ENCODE measurements at places on chromosomes 6 and 20.

DNA sequence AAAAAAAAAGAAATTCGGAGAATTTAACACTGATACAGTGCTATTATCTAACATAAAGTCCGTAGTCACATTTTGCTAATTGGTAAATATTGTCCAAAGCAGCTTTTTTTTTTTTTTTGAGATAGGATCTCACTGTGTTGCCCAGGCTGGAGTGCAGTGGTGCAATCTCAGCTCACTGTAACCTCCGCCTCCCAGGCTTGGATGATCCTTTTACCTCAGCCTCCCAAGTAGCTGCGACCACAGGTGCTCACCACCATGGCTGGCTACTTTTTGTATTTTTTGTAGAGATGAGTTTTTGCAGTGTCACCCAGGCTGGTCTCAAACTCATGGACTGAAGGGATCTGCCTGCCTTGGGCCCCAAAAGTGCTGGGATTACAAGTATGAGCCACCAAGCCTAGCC, 15.9 kb downstream of the MTO1 start:
- DNase-seq: no peak

GRCh38 chr6:143750877-143751276, 73.1 kb downstream of the PHACTR2 start:
- DNase-seq: no peak

DNA sequence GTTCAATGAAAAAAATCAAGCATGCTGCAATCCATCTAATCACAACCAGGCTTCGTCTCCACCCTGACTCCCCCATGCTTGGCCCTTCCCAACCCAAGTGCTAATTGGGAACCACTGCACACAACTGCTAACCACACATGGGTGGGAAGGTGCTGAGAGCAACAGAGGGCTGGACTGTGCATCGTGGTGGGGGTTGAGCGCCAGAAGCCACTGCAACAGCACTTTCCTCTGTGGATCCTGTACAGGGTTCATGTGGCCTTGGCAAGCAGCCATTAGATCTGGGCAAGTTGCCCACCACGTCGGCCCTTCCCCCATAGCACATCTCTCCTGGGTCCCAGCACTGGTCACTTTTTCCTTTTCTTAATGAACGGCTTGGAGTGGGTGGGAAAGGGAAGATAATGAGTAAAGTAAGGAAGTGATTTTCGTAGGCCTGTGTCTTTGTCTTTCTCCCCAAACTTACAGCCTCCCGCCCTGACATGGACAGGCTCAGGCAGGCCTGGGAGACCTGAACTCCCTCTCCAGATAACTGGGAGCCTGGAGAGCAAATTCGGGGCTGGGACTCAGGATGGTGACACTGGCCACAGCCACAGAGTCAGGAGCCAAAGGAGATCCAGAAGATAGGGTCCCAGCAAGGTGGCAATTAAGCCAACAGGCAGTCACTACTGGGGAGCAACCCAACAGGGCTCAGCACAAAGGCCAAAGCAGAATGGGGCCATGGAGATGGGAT, 34.4 kb upstream of the MRPS10 start:
- no peak for DNase-seq

GRCh38 chr6:88359530-88360202, 193.5 kb upstream of the CNR1 start:
- DNase-seq: no peak

GRCh38 chr20:5991623-5992441, 41.4 kb downstream of the MCM8 start:
- DNase-seq: no peak

DNA sequence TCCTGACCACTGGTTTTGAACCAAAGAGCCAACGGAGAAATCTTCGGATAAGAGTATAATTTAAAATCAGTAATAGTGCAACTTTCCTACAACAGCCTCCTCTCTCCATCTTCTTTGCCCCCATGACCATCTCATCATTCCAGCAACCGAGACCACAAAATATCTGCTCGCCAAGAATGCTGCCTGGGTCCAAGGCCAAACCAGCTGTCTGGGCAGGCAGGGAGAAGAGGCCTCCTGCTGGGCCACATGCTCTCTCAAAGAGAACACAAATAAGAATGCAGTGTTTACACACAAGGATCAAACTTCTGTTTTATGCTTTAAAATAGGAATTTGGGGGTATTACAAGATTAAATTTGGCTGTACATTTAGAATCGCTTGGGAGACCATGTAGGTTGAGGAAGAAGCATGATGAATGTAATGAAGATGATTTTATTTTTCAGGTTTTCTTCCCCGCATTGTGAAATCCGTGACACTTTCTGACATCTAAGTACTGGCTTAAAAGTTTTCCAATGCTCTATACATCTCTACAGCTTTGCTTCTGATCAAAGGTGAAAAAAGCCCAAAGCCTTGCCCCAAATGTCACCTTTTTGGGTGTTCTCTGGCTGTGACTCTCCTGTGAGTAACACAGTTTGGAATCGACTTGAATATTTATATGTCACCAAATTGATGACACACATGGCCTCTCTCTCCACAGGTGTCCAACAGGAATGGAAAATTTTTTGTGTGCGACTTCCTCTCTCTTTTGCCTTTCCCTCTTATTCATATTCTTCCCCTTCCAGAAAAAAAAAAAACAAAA, 79.4 kb upstream of the PROKR2 start:
- DNase-seq: no peak

DNA sequence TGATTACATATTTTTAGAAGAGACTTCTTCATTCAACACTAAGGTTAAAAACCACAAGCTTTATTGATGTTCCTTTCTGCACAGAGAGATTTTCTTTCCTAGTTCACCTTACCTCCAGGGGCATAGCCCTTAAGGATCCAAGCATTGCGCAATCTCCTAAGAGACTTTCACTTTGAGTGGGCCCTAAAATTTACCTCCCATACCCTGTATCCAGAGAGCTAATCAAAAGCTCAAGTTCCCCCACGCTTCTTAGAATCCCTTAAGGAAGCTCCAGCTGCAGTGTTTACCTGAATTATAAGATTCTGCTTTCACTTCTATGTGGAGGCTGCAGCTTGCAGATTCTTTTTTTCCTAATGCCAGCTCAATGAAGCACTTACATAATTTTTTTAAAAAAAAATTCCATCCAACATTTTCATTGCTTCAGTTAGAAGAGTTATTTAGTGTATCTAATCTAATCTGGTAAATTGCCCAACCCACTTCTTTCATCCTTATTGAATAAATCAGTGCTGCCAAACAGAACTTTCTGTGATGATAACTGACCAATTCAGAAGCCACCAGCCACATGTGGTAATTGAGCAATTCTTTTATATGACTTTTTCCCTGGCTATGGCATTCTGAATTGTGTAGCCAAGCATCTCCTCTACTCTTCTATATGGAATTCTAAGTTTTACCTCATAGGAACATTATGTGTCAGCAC, 24.6 kb upstream of the SPTLC3 start:
- no peak for DNase-seq

- peak; percentile 27 for DNase-seq
Measured at GRCh38 chr6:89433252-89434149, 549 bp downstream of the ANKRD6 start.

DNA sequence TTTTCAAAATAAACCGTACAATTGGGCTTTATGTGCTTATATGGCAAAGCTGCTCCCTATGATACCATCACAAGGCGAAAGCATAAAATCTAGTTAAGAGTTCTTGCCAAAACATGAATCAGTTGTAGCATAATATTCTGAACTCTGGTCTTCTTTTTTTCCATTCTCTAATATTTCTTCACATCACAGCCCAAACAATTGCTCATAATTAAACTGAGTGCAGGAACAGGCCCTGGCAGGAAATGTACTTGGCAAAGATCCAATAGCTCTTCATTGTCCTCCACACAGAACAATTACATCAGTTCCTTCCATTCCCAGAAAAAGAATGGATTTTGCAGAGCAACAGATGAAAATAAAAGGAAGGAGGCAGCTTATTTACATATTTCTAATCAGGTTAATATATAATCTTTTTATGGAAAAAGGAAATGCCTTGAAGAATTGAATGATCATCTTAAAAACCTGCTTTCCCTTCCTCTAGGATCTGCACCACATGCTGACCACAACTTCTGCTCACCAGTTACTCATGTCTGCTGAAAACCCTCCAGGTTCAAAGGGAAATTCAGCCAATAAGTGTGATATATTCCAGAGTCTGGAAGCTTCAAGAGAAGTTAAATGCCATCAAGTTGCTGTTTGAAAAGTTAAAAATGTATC, 123.3 kb upstream of the COL21A1 start:
- no peak for DNase-seq

- no peak for DNase-seq
Measured at GRCh38 chr20:34016736-34017135, 23.0 kb downstream of the RALY start.

- DNase-seq: no peak
Measured at GRCh38 chr6:122712093-122712447, 67.4 kb upstream of the FABP7 start.

DNA sequence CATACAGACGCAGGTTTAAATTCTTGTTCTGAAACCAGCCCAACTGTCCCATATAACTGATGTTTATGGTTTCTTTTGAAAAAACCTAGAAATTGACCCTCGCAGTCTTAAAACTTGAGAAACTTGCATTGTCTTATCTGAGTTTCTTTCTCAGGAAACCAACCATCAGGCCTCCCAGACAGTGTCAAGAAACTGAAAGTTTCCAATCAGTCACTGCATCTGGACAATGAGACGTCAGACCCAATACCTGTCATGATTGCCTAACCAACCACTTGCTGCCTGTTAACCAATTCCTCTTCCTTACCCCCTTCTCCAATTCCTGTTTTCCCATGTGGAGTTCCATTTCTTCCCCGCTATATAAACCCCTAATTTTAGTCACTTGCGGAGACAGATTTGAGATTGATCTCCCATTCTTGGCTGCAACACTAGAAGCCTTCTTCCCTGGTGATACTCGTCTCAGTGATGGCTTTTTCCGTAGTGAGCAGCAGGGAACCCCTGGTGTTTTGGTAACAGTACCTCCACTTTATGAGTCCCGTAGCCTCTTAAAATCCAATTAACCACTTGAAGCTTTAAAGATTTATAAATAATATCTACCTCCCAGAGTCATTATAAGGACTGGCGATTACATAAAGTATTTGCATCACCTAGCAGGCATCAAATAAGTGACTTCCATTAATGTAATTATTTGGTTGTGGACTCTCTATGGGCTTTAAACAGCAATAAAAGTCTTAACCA, 49.3 kb downstream of the GPR63 start:
- no peak for DNase-seq

DNA sequence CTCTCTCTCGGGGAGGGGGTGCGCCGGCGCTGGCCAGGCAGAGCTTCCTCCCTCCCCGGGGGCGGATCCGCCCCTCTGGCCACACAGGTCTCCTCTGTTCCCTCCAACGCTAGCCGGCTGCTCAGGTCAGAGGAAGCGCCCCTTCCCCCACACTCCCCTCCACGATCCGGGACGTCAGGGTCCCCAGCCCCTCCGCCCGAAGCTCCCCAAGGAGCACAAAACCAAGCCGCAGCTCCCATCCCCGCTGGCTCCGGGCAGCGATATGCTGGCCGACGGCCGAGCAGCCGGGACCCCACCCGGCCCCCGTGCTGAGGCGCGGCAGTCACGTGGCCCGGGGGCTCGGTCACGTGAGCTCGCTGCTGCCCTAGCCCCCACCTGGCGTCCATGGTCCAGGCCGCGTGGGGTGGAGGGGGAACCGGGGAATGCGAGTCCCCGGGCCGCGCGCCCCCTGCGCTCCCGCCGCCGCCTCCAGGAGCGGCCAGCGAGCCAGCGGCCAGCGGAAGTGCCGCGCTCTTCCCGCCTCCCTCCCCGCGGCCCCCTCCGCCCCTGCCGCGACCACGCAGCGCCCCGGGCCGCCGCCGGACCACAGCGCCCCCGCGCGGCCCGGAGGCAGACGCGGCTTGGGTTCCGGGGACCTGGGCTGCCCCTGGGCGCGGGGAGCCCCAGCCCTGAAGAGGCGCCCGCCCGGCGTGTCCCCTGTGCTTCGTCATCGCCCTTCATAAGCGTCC, at the start of gene SLC35B2:
Gene SLC35B2, minus strand, starts transcription at position 504 of the 728 bp plus-strand sequence. Its CDS starts 118 bp downstream, at position 386.
- DNase-seq: peak; percentile 85

DNA sequence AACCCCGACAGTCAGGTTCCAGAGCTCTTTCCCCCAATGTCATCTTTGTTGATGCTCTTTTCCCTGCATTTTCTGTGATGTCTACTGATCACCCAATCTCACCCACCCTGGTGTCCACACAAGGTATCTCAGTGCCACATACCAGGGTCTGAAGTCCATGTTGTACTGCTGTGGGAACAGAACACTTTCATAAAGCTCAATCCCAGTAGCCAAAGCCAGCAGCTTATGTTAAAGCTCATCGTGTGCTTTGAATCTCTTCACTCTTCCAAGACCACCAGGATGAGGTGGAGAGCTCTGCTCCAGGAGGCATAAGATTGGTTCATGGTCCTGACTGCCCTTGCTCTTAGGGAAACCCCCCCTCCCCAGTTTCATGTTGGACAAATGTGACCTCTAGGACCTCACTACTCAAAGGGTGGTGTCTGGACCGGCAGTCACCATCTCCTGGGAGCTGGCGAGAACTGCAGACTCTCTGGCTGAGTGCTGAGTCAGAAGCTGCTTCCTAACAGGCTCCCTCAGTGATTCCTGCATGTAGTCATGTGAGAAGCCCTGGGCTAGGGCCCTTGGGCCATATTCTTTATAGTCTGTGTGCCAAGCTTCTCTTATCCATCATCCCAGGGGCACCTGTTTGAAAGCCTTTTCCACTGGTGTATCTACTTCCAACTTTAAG, 13.4 kb upstream of the CPNE5 start:
- no peak for DNase-seq

GRCh38 chr6:168908887-168909286, 344.8 kb downstream of the THBS2 start:
- DNase-seq: no peak

DNA sequence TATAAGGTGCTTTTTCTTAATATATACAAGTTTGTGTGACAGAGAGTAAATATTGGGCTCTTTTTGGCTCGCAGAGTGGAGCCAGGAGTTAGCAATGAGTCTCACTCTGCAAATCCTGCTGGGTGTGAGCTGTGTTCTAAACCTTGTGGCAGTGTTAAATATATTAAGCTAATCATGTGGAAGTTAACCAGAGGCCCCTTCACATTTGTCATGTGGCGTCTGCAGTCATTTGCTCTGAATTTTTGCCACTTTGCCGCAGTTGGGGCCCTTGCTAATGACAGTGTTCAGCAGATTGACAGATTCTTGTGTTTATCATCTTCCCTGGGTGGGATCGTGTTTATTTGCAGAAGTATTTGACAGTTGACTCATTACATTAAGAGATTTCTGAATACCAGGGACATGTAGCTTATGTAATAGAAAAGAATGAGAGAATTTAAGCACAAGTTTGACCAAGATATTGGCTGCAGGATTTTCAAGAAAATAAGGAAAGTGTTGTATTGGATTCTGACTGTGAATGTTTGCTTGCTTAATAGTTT, 37.9 kb downstream of the SPATA2 start:
- no peak for DNase-seq
